Neural crest cell (in vitro differentiated cells): ENCODE measurements at places on chromosomes 7 and 10.

DNA sequence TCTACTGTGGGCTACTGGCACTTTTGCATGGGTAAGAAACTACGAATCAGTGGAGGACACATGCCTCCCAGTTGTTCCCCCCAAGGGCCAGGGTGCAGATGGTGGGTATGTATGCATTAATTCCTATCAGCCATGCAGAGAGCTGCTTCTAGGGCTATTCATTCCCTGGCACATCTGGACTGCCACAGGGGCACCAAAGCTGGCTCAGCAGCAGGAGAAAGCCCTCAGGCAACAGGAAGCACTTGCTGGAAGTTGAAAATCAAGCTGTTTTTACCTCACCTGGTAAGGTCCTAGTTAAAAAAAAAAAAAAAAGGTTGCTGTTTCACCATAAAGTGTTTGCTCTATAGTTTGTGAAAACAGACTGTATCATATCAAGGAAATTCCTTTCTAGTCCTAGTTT is 1342.6 kb downstream of the REEP3 start:
- H3K36me3 ChIP-seq, result no peaks in the 10 kb centered on the region
- no peak for DNase-seq
- H3K4me1 ChIP-seq, result peaks cover 8% of the 10 kb centered on the region
- no peak overlapping the region for H3K4me3 ChIP-seq
- no peaks in the 10 kb centered on the region for H3K27me3 ChIP-seq
- no peak overlapping the region for H3K27ac ChIP-seq

DNA sequence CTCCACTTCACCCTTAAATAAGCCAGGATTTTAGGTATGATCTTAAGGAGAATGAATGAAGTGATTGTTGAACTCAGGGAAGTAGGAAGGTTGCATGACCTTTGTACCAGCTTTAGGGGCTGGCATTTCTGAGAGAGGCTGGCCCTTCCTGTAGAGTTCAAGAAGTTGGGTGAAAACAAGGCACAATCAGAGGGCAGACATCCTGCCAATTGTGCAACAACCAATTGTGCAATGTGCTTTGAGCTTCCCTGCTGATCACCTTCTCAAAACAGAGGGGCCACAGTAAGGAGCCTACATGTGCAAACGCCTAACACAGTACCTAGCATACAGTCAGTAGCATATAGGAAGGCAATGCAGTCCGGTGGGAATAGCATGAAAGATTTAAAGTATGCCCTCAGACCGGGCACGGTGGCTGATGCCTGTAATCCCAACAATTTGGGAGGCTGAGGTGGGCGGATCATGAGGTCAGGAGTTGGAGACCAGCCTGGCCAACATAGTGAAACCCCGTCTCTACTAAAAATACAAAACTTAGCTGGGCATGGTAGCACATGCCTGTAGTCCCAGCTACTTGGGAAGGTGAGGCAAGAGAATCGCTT is 5.4 kb downstream of the CPVL start:
- no peak overlapping the region for H3K27ac ChIP-seq
- no peak for DNase-seq
- peaks cover 10% of the 10 kb centered on the region for H3K27me3 ChIP-seq

DNA sequence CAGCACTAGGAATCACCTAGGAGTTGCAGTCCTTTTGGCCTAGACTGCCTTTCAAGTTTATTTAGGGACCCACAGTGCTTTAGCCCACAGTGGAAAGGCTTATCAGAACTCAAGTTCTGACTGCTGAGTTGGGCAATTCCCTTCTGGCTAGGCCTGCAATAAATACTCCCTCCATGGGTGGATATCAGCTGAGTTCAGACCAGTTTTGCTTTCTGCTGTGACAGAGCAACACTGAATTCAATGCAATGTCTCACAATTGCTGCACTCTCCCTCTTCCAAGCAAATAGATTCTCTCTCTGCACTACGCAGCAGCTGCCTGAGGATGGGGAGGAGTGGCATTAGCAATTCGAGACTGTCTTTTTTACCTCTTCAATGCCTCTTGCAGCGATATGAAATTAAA is 1153.3 kb downstream of the SORCS1 start:
- H3K4me3 ChIP-seq, result no peak overlapping the region
- no peak overlapping the region for H3K27ac ChIP-seq
- peaks cover 5% of the 10 kb centered on the region for H3K36me3 ChIP-seq
- H3K4me1 ChIP-seq, result no peaks in the 10 kb centered on the region

GRCh38 chr7:86706406-86706805 is 62.7 kb downstream of the GRM3 start:
- no peaks in the 10 kb centered on the region for H3K36me3 ChIP-seq
- H3K4me3 ChIP-seq, result no peak overlapping the region
- DNase-seq, result no peak
- no peak overlapping the region for H3K27ac ChIP-seq

DNA sequence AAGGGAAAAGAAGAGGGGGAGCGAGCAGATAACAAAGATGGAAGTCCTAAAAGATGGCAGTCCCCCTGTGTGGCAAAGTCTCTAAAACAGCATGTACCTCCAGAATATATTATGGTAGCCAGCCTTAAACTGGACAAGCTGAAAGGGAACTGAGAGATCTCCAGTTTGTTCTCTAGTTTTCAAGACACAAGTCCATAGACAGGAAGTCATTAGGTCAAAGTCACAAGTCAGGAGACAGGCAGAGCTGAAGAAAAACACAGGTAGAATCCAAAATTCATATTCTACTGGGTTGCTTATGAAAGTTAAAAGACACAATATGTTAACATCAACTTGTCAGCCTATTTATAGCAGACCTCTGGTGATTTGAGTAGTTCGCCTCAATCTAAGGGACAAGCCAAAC is 38.7 kb downstream of the FAM107B start:
- no peak overlapping the region for H3K4me3 ChIP-seq
- no peaks in the 10 kb centered on the region for H3K27me3 ChIP-seq
- H3K4me1 ChIP-seq, result peaks cover 20% of the 10 kb centered on the region
- no peak overlapping the region for H3K27ac ChIP-seq
- DNase-seq, result no peak
- H3K36me3 ChIP-seq, result no peaks in the 10 kb centered on the region

DNA sequence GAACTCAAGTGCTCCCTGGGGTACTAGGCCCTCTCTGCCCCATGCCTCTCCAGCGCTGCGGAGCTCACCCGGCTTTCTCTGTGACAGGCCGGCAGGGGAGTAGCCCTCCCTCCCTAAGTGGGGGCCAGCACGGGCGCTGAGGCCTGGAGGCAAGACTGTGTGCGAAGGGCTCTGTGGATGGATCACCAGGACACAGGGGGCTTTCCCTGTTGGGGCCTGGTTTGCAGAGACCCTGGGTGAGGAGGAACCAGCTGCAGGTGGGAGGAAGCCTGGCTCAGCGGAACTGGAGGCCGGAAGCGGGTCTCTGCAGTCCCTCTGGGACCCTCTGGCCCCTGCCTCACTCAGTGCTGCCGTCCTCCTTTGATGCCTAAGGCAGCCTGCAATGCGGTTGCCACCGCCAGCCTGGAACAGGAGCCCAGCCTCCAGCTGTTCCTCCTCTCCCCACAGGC is 106.0 kb downstream of the CYTH3 start:
- no peaks in the 10 kb centered on the region for H3K27me3 ChIP-seq
- DNase-seq, result no peak
- H3K4me3 ChIP-seq, result no peak overlapping the region
- peak overlapping the region; percentile 83 for H3K27ac ChIP-seq

DNA sequence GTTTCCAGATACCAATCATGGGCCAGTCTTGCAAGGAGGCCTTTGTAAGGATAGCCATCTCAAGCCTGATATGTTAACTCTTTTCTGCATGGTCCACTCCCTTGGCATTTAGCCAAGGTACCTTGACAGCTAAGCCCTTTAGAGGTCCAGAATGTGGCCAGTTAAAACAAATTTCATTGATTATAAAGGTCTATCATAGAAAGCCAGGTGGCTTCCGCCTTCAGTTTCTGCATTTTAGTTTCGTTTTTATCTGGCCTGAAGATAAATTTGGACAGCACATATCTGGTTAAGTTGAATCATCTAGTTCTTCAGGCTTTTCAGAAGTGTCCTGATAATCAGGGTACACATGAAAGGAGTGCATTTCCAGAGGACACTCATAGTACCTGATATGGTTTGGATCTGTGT is 30.7 kb downstream of the ANKIB1 start:
- no peak for DNase-seq
- peaks cover 6% of the 10 kb centered on the region for H3K36me3 ChIP-seq
- no peaks in the 10 kb centered on the region for H3K27me3 ChIP-seq
- no peak overlapping the region for H3K4me3 ChIP-seq

DNA sequence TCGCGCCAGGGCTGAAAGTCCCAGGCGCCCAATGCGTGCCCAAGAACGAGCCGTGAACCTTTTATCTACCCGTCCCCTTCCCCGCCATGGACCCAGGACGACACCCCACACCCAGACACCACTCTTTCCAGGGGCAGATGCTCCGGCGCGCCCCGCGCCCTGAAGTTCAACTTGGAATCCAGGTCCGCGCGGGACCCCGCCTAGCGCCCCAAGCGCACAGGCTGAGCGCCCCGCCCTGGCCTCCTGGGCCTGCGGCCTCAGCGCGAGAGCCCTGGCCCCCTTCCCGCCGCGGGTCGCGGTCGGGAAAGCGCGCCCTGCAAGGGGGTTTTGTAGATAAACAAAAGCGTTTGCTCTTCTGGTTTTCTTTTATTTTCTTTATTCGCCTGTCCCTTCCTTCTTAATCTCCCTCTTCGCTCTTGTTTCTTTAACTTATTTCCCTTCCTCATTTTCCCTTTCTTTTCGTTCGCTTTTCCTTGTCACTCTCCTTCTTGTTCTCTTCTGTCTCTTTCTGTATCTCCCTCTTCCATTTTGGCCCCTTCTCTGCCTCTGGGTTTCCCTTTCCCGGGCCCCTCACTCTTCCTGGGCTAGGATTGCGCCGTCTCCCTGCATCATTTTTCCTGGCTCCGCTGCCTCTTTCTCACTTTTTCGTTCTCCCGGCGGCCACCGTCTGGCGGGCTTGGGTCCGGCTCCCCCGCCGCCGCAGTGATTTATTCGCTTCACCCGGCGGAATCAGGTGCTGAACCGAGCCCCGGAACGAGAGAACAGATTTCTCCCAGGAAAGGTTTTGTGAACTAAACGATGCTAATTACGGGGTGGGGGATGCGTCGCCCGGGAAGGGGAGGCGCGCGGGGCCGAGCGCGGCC is 15.3 kb upstream of the PAX2 start:
- H3K27me3 ChIP-seq, result peaks cover 99% of the 10 kb centered on the region
- H3K4me1 ChIP-seq, result peaks cover 33% of the 10 kb centered on the region
- no peaks in the 10 kb centered on the region for H3K36me3 ChIP-seq
- no peak overlapping the region for H3K4me3 ChIP-seq

GRCh38 chr10:72796042-72796441 is 97.5 kb upstream of the OIT3 start:
- DNase-seq, result no peak
- peaks cover 8% of the 10 kb centered on the region for H3K4me1 ChIP-seq

GRCh38 chr10:58164517-58164916 is 103.2 kb downstream of the IPMK start:
- no peak overlapping the region for H3K4me3 ChIP-seq
- peaks cover 14% of the 10 kb centered on the region for H3K27me3 ChIP-seq
- H3K36me3 ChIP-seq, result no peaks in the 10 kb centered on the region
- H3K4me1 ChIP-seq, result no peaks in the 10 kb centered on the region
- no peak overlapping the region for H3K27ac ChIP-seq

DNA sequence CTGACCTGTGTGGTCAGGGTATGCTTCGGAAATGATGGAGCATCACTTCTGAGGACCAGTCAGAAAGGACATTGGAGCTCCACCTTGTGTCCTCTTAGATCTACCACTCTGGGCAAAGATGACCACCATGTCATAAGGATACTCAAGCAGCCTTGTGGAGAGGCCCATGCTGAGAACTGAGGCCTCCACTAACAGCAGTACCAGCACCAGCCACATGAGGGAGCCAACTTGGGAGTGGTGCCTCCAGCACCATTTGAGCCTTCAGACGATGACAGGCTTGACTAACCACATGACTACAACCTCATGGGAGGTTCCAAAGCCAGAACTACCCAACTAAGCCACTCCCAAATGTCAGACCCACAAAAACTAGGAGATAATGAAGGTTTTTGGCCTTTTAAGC is 116.0 kb downstream of the NPTX2 start:
- H3K4me3 ChIP-seq, result no peak overlapping the region
- no peaks in the 10 kb centered on the region for H3K4me1 ChIP-seq
- H3K27ac ChIP-seq, result no peak overlapping the region
- H3K36me3 ChIP-seq, result no peaks in the 10 kb centered on the region
- peaks cover 16% of the 10 kb centered on the region for H3K27me3 ChIP-seq

DNA sequence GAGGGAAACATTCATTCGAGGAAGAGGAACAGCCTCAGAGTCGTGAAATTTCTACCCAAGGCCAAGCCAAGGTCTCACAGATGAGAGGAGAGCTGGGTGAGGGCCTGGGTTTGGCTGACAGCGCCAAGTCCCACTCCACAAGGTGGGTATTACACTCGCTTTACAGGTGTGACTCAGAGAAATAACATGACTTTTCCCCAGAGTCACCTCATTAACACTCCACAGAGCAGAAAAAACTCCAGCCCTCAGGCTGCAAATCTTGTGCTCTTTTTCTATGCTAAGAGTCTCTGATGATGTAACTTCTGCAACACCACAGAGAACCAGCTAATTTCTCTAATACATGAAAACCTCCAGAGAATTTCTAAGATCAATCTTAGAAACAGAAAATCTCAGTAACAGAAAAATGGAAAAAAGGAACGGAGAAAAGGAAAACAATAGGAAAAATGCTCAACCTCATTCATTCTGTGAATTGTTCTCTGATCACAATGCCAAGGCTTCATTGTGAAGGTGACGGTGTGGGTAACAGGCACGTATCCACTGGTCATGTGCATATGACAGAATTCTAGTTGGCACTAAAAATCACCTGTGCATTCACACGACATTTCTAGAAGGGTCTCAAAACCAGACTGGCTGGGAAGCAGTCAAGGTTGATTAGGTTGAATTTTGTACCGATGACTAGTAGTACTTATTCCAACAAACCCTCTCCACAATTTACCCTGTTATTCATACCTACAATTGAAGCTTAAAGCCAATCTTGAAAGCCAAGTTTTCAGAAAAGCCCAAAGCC is 20.3 kb downstream of the YWHAG start:
- peaks cover 31% of the 10 kb centered on the region for H3K4me1 ChIP-seq
- no peak overlapping the region for H3K27ac ChIP-seq
- no peak for DNase-seq
- no peak overlapping the region for H3K4me3 ChIP-seq
- peaks cover 8% of the 10 kb centered on the region for H3K36me3 ChIP-seq

- DNase-seq, result no peak
- peaks cover 22% of the 10 kb centered on the region for H3K36me3 ChIP-seq
- peaks cover 4% of the 10 kb centered on the region for H3K4me1 ChIP-seq
Measured at GRCh38 chr7:38220452-38220851, 42.4 kb downstream of the STARD3NL start.

- H3K36me3 ChIP-seq, result no peaks in the 10 kb centered on the region
- H3K4me3 ChIP-seq, result no peak overlapping the region
- peaks cover 27% of the 10 kb centered on the region for H3K4me1 ChIP-seq
- H3K27ac ChIP-seq, result peak overlapping the region; percentile 40
- no peaks in the 10 kb centered on the region for H3K27me3 ChIP-seq
Measured at GRCh38 chr7:51633596-51633995, 317.0 kb upstream of the COBL start.

GRCh38 chr7:24971333-24972165 is 8.4 kb downstream of the OSBPL3 start:
- no peak for DNase-seq
- H3K4me3 ChIP-seq, result no peak overlapping the region

- no peak for DNase-seq
- H3K4me3 ChIP-seq, result no peak overlapping the region
- peaks cover 26% of the 10 kb centered on the region for H3K4me1 ChIP-seq
- H3K36me3 ChIP-seq, result peaks cover 45% of the 10 kb centered on the region
Measured at GRCh38 chr10:5779730-5780129, 33.5 kb downstream of the GDI2 start.

- H3K27ac ChIP-seq, result peak overlapping the region; percentile 85
- H3K27me3 ChIP-seq, result no peaks in the 10 kb centered on the region
- peaks cover 3% of the 10 kb centered on the region for H3K36me3 ChIP-seq
- H3K4me3 ChIP-seq, result peak overlapping the region; percentile 92
Measured at GRCh38 chr10:73095481-73096021, 1.1 kb downstream of the P4HA1 start.
